LoVo (cell line): ENCODE measurements at places on chromosomes 2 and 18.

DNA sequence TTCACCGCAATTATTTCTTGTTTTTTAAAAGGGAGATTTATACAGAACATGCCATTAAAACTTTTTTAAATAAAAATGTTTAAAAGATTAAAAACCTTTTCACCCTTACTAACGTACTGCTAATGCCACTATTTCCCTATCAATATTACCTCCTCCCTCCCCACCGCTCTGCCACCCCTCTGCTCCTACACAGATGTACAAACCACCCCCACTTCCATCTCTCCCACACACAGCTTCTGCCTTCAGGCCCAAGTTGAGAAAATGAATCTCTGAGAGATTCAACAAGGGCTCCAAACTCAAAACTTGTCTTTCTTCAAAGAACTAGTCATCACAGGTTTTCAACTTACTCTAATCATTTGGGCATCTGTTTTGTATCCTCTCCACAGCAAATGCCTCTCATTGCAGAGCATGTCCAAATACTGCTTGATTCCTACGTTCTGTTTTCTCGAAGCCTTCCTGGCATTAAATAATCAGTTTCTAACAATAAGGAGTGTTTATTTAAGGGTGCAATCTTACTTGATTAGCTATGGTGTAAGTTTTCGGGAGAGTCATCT lies 32.1 kb downstream of the FARSB start:
- no peak for DNase-seq

DNA sequence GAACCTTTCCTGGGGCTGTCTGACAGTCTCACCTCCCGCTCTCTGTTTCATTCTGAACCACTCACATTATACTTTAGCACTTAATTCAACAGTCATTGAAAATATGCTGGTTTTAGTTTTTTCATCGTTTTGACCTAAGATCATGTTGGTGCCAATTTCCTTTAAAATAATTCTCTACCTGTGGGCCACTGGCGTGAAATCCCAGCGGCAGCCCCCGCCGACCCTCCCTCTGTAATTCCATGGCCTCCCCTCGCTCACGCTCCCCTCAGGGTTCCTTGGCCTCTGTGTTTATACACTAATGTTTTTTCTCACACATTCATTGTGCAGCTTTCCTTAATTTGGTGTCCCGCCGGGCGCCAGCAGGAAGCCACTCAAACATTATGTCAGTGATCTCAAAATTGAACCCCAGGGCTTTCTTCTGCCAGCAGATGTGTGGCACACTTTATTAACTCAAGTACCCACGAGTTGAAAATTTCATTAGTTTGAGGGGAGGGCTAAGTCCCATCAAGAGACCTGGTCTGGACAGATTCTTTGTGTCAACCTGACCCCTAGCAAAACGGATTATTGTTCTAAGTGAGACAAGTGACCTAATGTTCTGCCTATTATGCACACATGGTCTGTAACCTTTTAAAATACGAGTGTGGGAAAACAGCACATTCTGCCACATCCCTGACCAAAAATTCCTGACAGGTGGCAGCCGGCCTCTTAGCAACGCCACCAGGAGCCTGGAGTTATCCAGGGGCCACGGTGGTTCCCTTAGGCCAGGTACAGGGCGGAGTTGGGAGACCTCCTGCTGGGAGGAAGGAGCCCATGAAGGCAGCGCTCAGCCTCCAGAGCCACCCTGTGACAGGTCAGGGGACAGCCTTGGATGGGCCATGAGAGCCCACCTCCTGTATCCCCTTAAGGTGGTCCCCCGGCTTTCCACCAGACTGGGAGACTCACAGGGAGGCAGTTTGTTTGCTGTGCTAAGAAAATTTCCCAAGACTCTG lies 53.1 kb downstream of the APOB start:
- no peak for DNase-seq

DNA sequence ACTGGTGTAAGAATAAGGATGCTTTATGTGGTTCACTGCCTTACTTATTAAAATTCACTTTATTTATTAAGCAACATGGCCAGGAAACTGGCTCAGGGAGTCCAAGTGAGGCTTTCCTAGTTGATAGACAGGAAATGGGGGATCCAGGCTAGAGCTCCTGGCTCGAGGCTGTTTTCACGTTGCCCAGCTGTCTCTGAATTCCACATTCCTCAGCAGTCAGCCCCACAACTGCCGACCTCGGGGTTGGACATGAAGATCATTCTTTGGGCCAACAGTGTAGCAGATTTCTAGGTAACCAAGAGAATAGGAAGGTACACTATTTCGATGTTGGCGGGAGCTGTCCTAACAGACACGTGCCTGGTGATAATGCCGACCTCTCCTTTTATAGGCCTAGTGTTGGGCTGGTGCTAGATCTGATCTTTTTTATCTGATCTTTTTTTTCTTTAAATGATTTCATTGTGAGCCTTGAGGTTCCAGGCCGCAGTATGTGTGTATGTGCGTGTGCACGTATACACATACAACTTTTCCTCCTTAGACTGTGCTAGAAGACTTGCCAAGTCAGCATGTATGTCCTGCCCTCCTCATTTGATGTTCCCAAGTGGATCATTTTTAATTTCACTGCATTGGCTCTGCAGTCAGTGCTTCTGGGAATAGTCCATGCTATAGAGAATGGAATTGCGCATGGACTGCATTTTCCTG lies 103.5 kb downstream of the CABLES1 start:
- no peak for DNase-seq

GRCh38 chr18:2112435-2113045 lies 458.8 kb downstream of the METTL4 start:
- no peak for DNase-seq

- peak; percentile 38 for DNase-seq
Measured at GRCh38 chr2:119487434-119488244, 36.6 kb downstream of the SCTR start.
